HS-27A (cell line): ENCODE measurements at places on chromosomes 12 and 14.

DNA sequence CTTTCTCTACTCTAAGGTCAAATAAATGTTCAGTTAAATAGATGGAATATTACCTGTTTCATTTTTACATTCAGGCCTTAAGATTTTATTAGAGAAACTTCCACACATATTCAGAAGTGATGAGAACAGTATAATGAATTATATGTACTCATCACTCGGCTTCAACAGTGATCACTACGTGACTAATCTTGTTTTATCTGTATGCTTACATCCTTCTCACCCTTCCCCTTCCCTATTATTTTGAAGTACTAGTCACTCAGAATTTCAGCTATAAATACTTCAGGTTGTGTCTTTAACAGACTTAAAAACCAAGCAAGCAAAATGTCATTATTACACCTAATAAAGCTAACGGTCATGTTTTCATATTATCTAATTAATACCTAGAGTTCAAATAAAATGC lies 34.9 kb downstream of the ETV6 start:
- no peak for DNase-seq

DNA sequence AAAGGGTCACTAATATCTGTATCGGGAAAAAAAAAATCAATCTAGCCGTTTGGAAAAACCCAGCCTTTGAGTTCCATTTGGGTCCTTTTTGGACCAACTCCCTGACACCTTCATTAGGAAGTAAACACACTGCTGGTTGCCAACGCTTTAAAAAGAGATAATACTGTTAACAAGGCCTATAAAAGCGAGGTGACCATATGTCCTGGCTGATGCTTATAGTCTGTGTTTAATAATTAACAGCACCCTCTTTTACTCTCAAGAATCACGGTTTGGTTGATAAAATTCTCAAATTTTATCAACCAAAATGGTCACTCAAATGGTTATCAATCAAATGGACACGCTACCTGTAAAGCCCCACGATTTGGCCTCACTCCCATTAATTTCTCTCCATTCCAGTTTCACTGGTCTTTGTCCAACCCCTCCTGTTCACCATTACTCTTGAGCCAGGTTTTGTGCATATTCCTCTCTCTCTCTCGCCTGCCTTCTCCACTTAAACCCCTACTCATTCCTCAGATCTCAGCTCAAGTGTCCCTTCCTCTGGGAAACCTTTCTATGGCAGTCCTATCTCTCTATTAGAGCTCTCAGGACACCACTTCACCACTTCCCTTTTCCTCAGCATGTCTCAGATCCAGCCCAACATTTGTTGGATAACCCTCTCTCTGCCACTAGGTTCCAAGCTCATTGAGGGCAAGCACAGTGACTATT lies 9.5 kb downstream of the BTG1 start:
- no peak for DNase-seq

- no peak for DNase-seq
Observed at GRCh38 chr14:24846261-24846660, 203.7 kb downstream of the STXBP6 start.

- DNase-seq: no peak
Observed at GRCh38 chr12:93778306-93778705, 101.1 kb downstream of the CRADD start.

- no peak for DNase-seq
Observed at GRCh38 chr12:22541496-22542155, 2.7 kb downstream of the C2CD5 start.

DNA sequence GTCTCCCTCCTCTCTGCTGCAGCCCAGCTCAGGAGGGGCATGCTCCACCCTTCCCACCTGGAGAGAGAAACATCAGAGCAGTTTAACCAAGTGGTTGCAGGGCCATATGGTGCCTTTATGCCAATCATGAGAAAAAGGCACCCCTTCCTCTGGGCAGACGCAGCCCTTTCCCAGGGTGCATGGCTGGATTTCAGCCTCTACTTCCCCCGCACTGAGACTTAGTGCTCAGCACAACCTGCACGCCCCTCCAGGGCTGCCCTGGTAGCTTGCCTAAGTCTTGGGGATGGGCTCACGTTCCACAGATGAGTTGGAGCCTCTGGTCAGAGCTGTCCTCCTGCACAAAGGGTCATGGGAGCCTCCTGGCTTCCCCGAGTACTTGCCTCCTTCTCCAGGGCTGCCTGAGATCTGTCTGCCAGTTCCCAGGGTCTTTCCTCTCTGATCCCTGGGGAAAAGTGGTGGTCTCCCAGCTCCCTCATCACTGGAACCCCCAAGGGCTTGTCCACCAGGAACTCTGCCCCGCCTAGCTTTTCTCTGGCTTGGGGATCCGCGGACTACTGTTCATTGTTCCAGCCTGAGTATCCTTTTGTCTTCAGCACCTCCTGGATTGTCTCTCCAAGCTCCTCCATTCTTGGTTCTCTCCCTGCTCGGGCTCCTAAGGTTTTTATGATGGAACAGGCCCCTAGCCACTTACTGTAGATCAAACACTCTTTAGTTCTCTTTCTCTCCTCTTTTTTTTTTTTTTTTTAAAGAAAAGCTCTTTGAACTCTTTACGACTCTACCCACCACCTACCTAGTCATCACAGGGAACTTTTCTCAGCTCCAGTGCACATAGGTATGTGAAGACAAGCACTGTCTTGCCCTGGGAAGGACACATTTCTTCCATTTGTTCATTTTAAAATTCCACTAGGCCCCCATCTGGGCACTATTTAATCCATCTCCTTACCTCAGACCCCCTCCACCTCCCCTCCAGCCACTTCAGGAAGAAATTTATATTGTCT lies 6.1 kb upstream of the KRT74 start:
- DNase-seq: no peak

- no peak for DNase-seq
Observed at GRCh38 chr14:63988579-63988978, 135.8 kb downstream of the SYNE2 start.

- no peak for DNase-seq
Observed at GRCh38 chr14:65016471-65016870, 29.8 kb downstream of the FNTB start.

DNA sequence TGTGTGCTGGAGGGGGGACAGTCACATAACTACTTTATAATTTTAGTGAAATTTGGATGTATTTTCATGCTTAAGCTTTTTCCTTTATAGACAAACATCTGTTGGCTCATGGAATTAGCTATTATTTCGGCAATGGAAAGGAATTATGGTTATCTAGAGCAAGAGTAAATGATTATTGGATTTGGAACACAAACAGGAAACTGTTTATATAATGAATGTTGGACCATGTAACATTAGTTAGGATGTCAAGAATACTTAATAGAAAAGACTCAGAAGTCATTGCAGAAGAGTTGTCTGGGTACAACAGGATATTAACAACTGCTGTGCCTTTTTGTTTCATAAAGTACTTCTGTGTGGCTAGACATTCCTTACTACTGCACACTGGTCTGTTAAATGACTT lies 108.7 kb downstream of the OTOGL start:
- no peak for DNase-seq

- peak; percentile 31 for DNase-seq
Observed at GRCh38 chr12:90974286-90974685, 19.3 kb upstream of the CCER1 start.

GRCh38 chr12:13243516-13244070 lies 47.1 kb downstream of the EMP1 start:
- no peak for DNase-seq

DNA sequence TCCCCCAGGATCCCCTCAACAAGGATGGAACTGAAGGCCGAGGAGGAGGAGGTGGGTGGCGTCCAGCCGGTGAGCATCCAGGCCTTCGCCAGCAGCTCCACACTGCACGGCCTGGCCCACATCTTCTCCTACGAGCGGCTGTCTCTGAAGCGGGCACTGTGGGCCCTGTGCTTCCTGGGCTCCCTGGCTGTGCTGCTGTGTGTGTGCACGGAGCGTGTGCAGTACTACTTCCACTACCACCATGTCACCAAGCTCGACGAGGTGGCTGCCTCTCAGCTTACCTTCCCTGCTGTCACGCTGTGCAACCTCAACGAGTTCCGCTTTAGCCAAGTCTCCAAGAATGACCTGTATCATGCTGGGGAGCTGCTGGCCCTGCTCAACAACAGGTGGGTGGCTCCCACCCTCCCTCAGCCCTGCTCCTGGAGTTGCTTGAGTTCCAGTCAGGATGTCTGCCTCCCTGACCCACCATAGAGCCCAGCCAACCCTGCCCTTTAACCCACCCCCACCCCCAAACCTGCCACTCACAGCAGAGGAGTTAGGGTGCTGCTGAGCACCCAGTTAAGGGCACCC lies 1.4 kb downstream of the ASIC1 start:
- no peak for DNase-seq

DNA sequence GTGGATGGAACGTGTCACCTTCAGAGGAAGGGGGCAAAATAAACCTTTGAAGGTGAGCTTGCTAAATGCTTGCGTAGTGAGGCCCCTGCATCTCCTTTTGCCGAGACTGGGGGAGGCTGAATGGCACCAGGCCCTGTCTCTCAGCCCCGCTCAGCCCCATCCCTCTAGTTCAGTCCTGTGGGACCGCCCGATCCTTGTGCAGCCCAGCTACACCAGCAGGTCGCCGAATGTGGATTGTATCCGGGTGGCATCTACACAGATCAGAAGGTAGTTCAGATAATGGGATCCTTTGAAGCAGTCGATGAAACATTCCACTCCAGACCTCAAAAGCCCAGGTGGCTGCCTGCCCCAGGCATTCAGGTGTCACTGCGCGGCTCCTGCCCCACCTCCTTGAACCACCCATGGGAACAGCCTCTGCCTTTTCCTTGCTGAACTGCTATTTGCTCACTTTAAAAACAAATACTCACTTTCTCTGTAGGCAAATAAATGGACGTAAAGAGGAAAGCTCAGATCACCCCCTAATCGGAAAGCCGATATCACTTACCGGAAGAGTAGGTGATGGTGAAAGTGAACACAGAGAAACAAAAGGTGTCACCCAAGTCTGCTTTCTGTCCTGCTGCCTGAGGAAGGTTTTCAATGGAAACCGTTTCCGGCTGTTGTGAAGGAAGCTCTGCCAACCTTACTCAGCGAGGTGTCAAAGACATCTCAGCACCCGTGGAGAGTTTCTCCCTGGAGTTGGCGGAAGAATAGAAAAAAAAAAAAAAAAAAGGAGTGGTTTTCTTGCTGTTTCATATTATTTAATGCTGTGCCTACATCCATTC lies 100.3 kb upstream of the NCOR2 start:
- DNase-seq: no peak

DNA sequence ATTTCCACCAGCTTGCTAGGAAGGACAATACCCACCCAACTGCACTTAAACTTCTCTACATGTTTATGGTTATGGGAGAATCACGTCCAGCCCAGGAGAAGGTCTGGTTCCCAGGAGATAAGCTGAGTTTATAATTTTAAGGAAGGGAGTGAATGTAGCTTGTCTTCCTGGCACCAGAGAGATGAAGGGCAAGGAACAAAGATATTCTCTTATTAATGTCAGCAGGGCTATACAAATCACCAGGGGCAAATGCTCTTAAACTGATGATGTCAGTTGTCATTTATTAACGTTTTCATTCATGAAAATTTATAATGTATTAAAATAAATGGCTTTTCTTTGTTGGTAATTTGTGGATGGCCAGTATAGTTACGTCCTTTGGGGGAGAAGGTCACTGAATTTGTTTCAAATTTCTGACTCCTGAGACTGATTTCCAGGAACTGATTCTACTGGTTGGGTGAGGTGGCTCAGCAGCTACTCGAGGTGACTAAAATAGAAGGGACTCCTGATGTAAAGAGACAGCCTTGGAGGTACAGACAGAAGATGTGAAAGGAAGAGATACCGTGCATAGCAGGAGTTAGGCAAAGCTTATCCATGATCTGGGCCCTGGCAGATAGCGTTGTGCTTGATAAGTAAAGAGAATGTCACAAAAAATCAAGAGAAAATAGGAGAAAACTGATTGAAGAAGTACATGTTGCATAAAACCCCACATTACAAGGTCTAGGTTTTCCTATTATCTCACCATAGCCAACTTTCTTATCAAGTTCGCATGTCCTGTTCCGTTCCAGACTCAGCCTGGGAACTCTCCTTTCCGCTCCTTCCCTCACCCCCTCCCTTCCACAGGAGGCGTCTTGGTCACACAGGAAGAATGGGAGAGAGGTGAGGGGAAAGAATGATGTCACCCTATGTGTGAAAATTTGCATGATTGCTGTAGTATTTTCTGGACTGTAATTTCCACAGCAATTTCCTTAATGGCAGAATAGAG lies 367.1 kb upstream of the FAR2 start:
- no peak for DNase-seq

GRCh38 chr12:117607778-117608177 lies 246.4 kb upstream of the NOS1 start:
- no peak for DNase-seq

GRCh38 chr14:101991352-101991751 lies 27.0 kb downstream of the DYNC1H1 start:
- DNase-seq: no peak

- no peak for DNase-seq
Observed at GRCh38 chr14:54803926-54804537, 98.6 kb downstream of the GCH1 start.

GRCh38 chr12:24175284-24175683 lies 225.8 kb upstream of the SOX5 start:
- DNase-seq: no peak

DNA sequence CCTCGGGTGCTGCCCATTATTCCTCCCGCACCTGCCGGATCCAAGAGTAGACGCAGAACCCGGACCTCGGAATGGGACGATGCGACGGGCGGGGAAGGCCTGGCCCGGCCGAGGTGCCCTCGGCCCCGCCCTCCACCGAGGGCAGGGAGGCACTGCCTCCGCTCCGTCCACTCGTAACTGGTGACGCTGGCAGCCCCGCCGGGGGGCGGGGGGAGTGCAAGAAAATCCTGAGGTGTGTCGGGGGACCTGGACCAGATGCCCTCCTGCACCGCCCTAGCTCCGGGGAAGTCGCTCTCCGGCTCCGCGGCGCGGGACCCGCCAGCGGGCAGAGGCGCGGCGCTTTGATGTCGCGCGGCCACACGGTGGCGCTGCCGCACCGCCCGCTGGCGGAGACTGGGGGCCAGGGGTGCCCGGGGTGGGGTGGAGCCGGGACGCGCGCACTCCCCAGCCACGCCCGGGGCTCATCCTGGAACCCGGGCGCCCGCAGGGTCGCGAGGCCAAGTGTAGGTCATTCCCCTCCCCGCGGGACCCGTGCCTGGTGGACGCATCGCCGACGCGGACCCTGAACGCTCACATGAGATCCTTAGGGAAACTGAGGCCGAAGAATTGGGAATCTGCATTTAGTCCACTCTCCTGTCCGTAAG lies 202.8 kb downstream of the TTC8 start:
- no peak for DNase-seq
